Stimulated activated CD8-positive, alpha-beta memory T cell treated with anti-CD3 and anti-CD28 coated beads, Interleukin-2, amount 100 ng/mL, for 1 hour (primary cell): ENCODE measurements at places on chromosomes 4 and X.

- no peak for DNase-seq
Observed at GRCh38 chr4:18020671-18021469, 685 bp downstream of the LCORL start.

GRCh38 chr4:11735651-11736050 is 307.0 kb upstream of the HS3ST1 start:
- DNase-seq: no peak

DNA sequence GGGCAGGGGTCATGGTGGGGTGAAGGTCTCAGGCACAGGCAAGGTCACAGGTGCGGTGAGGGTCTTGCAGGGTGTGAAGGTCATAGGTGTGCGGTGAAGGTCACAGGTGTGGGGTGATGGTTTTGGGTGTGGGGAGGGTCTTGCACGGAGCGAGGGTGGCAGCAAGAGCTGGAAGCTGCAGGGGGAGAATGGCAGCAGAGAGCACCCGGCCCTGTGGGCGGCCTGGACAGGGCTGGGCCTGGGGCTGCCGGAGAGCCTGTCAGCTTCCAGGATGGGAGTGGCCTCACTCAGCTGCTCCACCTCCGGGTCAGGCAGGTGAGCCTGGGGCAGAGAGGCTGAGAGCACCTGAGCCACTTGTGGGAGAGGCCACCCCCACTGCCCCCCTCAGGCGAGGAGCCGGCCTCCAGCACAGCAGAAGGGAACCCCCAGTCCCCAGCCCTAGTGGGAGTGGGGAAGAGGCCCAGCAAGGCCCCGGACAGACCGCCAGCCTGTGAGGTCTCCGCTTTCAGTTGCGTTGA is 1.5 kb downstream of the MSANTD1 start:
- DNase-seq: no peak

- no peak for DNase-seq
Observed at GRCh38 chr4:101264993-101265815, 82.1 kb downstream of the PPP3CA start.

DNA sequence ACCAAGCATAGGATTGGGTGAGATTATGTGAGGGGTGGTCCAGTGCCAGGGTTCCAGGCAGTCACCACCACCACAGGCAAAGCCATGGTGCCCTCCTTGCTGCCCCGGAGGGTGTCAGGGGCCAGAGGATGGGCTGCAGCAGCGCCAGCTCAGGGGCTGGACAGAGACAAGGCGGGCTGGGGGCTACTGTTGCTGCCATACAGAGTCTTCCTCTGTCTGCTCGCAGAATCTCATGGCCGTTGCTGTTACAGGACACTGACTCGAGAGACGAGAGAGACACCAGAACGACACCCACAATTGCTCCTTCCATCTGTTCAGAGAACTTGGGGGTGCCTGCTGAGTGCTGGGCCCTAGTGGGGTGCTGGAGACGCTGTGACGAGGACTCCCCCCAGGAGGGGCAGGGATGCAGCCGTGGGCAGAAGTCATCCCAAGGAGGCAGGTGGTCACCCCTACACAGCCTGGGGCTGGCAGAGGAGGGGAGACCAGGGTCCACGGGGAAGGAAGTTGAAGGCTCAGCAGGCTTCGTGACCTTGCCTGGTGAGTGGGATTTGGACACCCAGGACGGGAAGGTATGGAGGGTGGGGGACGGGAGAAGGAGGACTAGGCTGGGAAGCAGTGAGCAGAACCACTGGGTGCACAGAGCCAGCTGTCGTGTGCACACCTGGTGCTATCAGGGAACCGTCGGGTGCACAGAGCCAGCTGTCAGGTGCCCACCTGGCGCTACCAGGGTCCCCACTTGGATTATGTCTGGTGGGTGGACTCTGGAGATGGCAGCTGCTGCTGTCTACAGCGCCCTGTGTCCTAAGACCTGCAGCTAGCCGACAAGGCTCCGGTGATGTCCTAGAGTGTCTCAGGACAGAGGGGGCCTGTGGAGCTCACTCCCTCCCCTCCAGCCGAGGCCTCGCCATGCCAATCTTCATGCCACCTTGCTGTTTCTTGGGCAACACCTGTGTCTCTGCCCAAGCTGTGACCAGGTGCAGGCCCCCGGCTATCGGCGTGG is 43.9 kb upstream of the HMX1 start:
- DNase-seq: no peak

GRCh38 chrX:82335772-82336171 is 1133.9 kb downstream of the SH3BGRL start:
- no peak for DNase-seq
